HEK293T (cell line): ENCODE measurements at places on chromosomes 3 and 15.

DNA sequence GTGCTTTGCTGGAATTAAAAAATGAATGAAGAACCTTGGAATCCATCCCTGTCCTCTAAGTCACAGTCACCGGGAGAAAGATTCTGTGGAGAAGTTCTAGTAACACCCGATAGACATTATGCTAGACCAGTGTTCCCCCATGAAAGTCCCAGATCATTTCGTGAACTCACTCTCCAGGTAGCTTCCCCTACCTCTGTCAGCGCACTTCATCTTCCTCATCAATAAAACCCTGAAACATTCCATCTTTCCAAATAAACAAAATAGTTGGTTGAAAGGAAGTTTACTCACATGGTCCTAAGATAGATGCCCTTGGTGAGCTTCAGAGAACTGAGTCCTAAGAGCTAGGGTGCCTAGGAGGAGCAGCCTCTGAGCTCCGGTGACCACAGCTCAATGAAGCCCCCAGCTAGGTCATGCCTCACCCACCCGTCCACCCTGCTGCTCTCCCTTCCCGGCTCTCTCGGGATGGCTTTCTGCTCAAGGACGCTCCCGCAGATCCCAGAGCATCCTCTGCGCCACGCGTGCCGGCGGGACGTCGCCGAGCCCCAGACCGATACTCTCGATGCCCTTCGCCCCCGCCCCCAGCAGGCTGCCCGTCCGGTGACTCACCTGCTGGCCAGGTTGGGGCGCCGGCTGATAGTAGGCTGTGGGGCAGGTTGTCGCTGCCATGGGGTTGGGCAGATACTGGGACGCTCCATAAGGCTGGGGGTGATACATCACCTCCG lies 776 bp downstream of the VGLL3 start:
- DNase-seq: peak; percentile 26

- no peak for DNase-seq
Observed at GRCh38 chr3:187743195-187744141, 1.8 kb downstream of the BCL6 start.

DNA sequence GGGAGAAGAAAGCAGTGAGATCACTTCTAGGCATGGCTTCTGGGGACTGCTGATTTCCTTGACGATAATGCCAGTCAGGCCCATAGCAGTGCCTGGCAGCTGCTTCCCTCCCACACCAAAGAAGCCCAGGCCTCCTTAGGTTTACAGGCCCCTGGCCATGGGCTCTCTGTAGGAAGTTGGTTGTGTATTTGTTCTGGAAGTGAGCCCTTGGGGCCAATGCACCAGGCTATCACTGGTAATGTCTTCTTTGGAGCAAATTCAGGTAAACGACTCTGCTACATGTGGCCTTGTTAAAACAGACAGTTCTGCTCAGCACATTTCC lies 89.3 kb downstream of the CCNL1 start:
- DNase-seq: no peak

GRCh38 chr3:126537730-126538281 lies 13.9 kb downstream of the CHST13 start:
- DNase-seq: no peak

GRCh38 chr3:150557725-150558124 lies 11.1 kb downstream of the EIF2A start:
- DNase-seq: no peak
